ENCODE measurements at places on chromosomes 6 and 20.
A peak's percentile ranks its signal among the peaks of the same experiment; 100 is the strongest.

DNA sequence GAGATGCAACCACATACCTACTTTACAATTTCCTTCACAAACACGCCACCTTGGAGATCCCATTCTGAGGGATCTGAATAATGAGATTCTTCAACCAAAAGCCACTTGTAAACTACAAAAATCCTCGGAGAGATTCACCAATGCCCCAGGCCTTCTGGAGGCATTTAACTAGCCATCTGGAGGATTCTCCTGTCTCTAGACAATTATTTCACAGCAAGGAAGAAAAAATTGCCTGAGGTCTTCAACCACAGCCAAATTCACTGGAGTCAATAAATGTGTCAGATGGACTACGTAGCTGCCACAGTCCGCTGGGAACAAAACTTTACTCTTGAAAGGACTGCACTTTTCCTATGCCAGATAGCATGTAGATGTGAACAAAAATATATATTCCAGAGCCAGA lies 19.0 kb upstream of the DCDC2 start:
- H3K27ac ChIP-seq, result no peak overlapping the region
- no peaks in the 10 kb centered on the region for H3K36me3 ChIP-seq
- peaks cover 6% of the 10 kb centered on the region for H3K4me1 ChIP-seq
- H3K27me3 ChIP-seq, result peaks cover 30% of the 10 kb centered on the region

DNA sequence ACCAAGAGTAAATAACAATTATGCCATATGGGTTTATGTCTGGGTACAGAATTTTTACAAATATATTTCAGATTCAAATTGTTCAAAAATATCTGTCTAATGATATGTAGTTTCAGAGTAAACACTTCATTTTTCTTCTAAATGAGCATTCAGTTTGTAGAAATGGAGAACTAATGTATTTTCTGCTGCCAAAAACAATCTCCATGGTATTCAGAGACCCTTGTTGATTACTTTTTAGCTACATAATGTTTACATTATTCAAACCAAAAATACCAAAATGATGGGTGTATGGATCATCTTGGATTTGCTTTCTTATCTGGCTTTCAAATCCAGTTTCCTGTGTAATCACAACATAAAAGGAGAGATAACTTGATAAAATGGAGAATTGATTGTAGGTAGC lies 576.0 kb upstream of the CDH4 start:
- H3K36me3 ChIP-seq, result no peaks in the 10 kb centered on the region
- H3K4me1 ChIP-seq, result no peaks in the 10 kb centered on the region
- no peaks in the 10 kb centered on the region for H3K27me3 ChIP-seq
- no peak overlapping the region for H3K4me3 ChIP-seq
- DNase-seq, result no peak
- no peak overlapping the region for H3K27ac ChIP-seq

- H3K36me3 ChIP-seq, result no peaks in the 10 kb centered on the region
- DNase-seq, result no peak
- no peaks in the 10 kb centered on the region for H3K27me3 ChIP-seq
- H3K27ac ChIP-seq, result no peak overlapping the region
Observed at GRCh38 chr20:8971669-8972316, 97.1 kb upstream of the PLCB4 start.

DNA sequence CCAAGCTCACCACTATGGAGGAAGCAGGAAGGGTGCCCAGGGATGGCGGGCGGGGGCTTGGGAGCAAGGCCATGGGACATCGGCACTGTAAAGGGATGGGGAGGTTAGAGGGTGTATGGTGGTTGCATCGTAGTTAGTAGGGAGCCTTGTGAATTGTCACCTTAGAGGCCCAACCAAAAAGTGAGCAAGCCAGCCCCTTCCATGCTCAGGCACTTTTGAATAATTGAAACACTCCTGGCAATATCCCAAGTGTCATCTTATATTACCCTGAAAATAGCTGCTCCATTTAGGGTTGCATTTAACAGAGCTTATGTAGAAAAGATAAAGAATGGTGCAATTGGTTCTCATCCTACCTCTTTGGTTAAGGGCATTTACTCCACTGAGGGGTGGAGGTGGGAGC lies 169.2 kb downstream of the SAMD5 start:
- H3K36me3 ChIP-seq, result no peaks in the 10 kb centered on the region
- H3K27ac ChIP-seq, result no peak overlapping the region

- H3K27ac ChIP-seq, result peak overlapping the region; percentile 92
- H3K4me1 ChIP-seq, result peaks cover 59% of the 10 kb centered on the region
- peaks cover 5% of the 10 kb centered on the region for H3K36me3 ChIP-seq
- peaks cover 51% of the 10 kb centered on the region for H3K27me3 ChIP-seq
- DNase-seq, result peak; percentile 53
- H3K4me3 ChIP-seq, result peak overlapping the region; percentile 28
Observed at GRCh38 chr20:43942667-43943285, 28.1 kb downstream of the TOX2 start.

GRCh38 chr6:29489286-29489685 lies 1.5 kb upstream of the MAS1L start:
- no peaks in the 10 kb centered on the region for H3K36me3 ChIP-seq
- H3K4me3 ChIP-seq, result no peak overlapping the region
- no peaks in the 10 kb centered on the region for H3K4me1 ChIP-seq
- H3K27me3 ChIP-seq, result peaks cover 13% of the 10 kb centered on the region

DNA sequence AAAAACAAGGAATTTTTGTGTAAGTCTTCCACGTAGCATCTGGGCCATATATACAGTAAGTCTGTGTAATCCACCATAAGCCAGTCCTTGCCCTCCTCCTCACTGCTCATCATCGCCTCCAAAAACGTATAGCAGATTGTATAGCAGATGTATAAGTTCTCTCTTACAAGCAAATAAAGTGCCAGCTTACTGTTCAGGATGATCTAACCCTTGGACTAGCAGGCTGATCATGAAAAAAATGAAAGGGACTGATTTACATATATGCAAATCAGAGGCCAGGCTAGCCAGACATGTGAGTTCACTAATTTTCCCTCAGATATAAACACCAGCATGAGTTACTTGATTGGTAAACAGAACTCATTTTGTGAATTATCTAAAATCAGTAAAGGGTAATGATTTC lies 171.5 kb downstream of the LY86 start:
- no peak overlapping the region for H3K27ac ChIP-seq
- no peak overlapping the region for H3K4me3 ChIP-seq
- peaks cover 6% of the 10 kb centered on the region for H3K4me1 ChIP-seq
- H3K27me3 ChIP-seq, result peaks cover 24% of the 10 kb centered on the region
- no peak for DNase-seq
